ENCODE measurements at places on chromosomes 11 and 22.

GRCh38 chr11:107957109-107957588, 28.9 kb downstream of the RAB39A start:
- DNase-seq = peak; percentile 90

- no peak for DNase-seq
These were observed 105.2 kb downstream of the NAV2 start for GRCh38 chr11:19817870-19818269.

- DNase-seq = no peak
These were observed 288.0 kb upstream of the PLET1 start for GRCh38 chr11:112548641-112549040.

GRCh38 chr22:30681831-30682230, 12.8 kb upstream of the OSBP2 start:
- DNase-seq = no peak

DNA sequence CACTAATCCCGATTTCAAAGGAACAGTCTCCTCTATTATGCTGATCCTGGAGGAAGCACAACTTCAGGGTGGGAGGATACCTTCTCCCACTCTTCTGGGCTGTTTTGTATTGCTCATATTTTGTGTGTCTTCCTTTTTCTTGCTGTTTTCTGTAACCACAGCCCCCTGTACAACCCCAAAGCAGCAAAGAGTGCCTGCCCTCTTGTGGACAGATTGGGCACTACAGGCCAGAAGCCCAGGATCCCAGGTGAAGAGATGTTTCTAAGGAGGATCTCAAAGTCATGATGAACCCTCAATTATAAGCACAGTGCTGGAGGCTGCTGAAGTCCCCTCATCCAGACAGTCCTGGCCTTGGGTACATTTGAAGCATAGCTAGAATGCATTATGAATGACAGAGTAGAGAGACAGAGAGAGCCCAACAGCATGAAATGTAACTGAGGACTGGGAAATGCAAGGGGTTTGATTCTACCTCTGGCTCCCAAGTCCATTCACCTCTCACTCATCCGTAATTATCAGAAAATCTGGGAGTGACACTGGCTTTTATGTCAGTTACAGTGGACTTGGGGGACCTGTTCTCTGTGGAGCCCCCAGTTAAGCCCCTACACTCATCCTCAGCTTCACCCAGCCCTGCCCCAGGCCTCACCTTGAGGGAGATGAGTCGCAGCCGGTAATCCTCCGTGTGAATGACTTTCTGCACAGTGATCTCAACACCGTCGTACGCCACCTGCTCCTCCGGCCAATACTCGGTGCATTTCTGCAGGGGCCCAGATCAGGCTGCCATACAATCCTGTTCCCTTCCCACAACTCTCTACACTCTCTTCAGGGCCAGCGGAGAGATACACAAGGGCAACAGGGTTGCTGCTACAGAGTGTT, 6.2 kb upstream of the IGSF22 start:
- DNase-seq = peak; percentile 45

- no peak for DNase-seq
These were observed 43.2 kb downstream of the KIAA1671 start for GRCh38 chr22:24995649-24996180.

GRCh38 chr11:112316971-112317370, 56.3 kb upstream of the PLET1 start:
- no peak for DNase-seq

- DNase-seq = no peak
These were observed 13.1 kb downstream of the USH1C start for GRCh38 chr11:17531071-17531600.

- DNase-seq = peak; percentile 48
These were observed 52.8 kb downstream of the MN1 start for GRCh38 chr22:27748751-27749191.

DNA sequence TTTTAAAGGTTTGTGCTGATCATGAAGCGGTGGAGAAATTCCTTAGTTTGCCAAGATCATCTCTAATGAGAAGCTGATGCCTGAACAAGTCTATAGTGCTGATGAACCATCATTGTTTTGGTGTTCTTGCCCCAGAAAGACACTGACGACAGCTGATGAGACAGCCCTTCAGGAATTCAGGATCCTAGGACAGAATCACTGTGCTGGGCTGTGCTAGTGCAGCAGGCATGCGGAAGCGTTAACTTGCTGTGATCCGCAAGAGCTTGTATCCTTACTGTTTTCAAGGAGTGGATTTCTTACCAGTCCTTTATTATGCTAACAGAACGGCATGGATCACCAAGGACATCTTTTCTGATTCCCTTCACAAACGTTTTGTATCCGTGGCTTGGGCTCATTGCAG, 104.1 kb downstream of the TBC1D22A start:
- DNase-seq = no peak

GRCh38 chr11:126281666-126282175, 1.2 kb upstream of the TIRAP start:
- DNase-seq = no peak

DNA sequence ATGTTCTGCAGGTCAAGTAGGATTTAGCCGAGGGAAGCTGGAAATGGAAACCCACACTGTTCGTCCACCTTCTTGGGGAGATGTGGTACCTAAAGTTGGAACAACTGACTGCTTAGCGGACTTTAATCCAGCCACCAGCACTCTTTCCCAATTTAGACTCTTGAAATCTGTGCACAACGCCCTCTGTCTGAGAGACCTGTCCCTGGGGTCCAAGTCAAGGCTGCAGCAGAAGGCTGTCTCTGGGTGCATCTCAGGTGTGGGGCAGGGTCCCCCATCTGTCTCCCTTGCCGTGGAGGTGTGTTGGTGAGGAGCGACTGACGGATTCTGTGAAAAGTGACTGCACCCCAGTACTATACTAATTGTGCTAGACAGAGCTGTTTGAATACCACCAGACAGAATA, 168.2 kb upstream of the CADM1 start:
- DNase-seq = no peak

DNA sequence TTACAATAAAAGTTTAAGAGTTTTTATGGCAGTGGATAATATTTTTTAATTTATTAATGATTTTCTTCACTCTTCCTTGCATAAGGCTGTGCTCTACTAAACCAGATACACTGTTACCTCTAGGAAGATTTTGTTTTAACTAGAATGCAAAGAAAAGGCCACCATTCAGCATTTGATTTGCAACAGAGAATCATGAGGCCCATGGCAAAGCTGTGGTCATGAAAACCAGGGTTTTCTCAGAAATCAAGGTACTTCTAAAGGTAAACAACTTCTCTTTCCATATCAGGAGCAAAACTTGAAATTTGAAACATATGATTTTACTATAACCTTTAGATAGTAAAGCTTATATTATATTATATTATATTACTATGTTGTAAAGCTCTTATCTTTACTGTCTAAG, 94.4 kb downstream of the FAM76B start:
- no peak for DNase-seq

- no peak for DNase-seq
These were observed 334.9 kb downstream of the BRD1 start for GRCh38 chr22:49492741-49493251.

DNA sequence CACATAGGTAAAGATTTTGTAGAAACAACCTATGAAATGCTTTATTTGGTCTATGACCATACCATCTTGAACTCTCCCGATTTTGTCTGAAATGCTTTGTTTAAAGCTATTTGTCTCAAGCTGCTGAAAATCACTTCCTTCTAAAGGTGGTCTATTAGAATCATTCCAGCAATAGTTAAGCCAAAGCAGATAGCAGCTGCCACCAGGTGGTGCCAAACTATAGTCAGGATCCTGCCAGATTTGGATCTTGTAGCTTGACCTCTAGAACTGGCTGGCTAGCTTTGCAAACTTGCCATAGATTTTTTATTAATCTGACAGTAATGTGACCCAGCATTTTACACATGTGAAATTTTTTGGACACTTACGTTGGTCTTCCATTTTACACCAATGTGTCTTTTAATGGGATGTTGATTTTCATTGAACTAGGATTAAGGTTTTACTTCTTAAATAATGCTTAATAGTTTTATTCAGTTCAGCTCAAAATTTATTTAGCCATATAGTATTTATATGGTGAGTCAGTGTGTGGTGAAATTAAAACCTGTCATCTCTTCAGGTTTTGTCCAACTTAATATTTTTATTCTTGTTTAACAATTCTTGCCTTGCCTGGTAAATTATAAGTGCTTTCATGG, 19.7 kb downstream of the CTR9 start:
- DNase-seq = peak; percentile 60

DNA sequence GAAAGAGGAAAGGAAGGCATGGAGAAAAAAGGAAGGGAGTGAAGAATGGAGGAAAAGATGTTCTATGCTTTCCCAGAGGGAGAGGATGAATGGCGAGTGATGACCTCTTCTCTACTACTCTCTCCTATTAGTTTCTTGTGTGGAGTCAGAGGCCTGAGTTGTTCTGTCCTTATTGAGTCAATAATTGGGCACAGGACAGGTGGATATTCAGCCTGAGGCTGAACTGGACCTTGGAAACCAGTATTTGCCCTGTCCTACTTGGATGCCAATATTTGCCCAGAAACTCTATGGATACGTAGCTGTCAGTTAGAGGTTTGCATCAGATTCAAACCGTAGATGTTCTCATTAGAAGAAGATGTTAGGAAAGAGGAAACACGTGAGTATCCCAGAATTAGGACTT, 17.6 kb upstream of the SWAP70 start:
- DNase-seq = no peak

DNA sequence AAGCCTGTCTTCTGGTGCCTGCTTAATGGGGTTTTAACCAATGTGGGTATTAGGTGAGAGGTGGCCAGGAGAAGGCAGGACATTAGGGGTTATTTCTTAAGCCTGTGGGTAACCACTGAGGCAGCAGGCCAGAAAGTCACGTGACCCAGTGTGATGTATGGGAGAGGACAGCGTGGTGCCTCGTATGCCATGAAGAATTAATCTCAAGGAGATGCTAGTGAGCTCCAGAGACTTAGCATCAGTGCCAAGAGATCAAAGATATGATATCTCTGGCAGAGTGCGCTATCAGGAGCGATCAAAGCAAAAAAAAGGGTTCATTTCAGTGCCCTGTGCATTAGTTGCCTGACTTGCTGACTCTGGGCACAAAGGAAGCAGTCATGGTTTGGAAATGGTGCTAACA, 275.5 kb downstream of the KIRREL3 start:
- DNase-seq = no peak

DNA sequence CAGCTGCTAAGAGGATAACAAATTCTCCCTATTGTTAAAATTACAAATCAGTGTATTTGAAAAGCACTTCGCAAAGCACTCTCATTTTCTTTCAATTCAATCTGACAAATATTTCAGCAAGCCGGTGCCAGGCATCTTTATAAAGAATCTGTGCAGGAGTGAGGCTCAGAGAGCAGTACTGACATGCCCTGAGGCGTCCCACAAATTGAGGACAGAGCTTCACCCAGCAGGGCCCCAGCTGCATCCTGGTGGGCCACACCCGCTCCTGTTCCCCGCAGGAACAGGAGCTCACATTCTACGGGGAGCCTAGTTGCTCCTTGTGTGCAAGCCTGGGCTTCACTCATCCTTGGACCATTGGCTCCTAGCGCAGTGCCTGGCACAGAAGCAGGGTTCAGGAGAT, 60.9 kb upstream of the EIF3D start:
- no peak for DNase-seq

GRCh38 chr11:131889146-131889577, 518.7 kb downstream of the NTM start:
- no peak for DNase-seq

- no peak for DNase-seq
These were observed 25.7 kb upstream of the LRRC55 start for GRCh38 chr11:57155838-57156607.

GRCh38 chr22:23242473-23243001, 62.2 kb downstream of the BCR start:
- no peak for DNase-seq

- no peak for DNase-seq
These were observed 1260.3 kb downstream of the BRD1 start for GRCh38 chr22:48567213-48567975.

- DNase-seq = no peak
These were observed 59.2 kb upstream of the CLPB start for GRCh38 chr11:72493426-72494108.

DNA sequence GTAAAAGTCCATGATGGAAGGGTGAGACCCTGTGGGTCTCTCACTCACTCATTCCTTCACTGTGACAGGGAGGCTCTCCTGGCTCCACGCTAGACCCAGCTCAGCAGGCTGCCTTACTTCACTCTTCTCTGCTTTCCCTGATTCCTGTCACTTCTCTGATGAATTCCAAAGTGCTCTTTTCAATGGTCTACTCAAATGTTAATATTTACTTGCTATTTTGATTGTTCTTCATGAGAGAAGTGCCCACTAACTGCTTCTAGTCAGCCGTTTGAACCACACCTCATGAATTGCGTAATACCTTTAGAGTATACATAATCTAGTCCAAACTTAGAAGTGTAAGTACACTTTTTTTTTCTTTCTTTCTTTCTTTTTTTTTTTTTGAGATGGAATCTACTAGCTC, 1350.2 kb upstream of the RAG2 start:
- no peak for DNase-seq

GRCh38 chr11:1567052-1567720, 4.9 kb downstream of the DUSP8 start:
- DNase-seq = no peak

DNA sequence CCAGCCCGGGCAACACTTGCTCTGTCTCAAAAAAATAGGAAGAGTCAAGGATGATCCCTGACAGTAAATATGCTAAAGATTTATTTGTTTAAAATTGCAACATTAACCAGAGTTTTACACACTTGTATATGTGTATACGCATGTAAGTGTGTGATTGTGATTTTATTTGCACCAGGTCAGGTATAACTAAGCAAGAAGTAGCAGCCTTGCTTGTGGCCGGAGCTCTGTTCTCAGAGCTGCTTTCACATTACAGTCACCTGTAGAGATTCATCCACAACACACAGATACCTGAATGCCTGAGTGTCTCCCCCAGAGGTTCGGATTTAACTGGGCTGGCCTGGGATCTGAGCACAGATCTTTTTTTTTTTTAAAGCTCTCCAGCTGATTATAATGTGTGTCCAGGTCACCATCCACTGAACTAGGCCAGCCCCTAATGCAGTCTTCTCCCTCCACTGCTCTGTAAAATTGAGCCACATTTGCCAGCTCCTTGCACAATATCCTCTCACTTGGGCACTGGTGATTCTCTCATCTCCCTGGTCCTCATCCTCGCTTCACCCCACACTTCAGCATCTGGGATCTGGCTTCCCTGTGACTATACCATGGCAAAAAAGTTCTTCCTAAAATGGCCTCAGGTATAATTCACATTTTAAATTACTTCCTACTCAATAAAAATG, 48.3 kb downstream of the LIF start:
- DNase-seq = no peak

- DNase-seq = peak; percentile 6
These were observed 23.1 kb downstream of the MN1 start for GRCh38 chr22:27778294-27779090.

- no peak for DNase-seq
These were observed 421.6 kb downstream of the TMEM135 start for GRCh38 chr11:87459351-87459750.

All from inflammatory macrophage (primary cell).